NCI-H2081 treated with DMSO at 0.1 percent for 48 hours (cell line): ENCODE measurements at places on chromosomes 5 and 9.

- no peak for DNase-seq
These were observed 166.8 kb downstream of the COL23A1 start for GRCh38 chr5:178423431-178423830.

- DNase-seq: no peak
These were observed 347.3 kb upstream of the CDH6 start for GRCh38 chr5:30846171-30846570.

- no peak for DNase-seq
These were observed 218.0 kb downstream of the MAN2A1 start for GRCh38 chr5:109907731-109908130.

- peak; percentile 81 for DNase-seq
These were observed 97.9 kb upstream of the MPDZ start for GRCh38 chr9:13377171-13377925.

DNA sequence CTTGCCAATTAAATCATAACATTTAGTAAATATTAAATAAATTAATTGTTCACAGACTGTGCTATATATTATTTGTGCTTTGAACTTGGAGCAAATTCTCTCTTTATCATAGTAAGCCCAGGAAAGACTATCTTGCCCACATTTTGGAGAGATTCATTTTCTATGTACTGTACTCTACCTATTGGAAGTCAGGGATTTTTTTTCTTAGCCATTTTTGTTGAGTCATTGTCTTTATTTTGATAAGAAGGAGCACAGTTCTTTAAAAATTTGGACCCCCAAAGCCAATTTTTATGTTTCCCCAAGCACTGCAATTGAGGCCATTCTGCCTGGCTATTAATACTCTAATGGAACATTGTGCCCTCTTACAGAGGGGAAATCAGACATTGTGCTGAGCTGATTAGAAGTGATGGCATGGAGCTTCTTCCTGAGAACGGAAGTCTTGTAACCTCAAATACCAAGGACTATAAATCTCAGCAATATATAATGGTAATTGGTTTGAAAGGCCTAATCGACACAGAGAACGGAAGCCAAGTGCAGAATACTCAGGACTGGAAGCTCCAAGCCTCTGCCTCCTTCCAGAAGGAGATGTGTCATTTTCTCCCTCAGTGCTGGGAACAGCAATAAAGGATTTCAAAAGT lies 188.8 kb upstream of the PAPPA start:
- DNase-seq: no peak

GRCh38 chr5:161803-162110 lies 29.5 kb upstream of the LRRC14B start:
- DNase-seq: no peak

GRCh38 chr9:5620494-5620893 lies 8.4 kb upstream of the RIC1 start:
- no peak for DNase-seq

- DNase-seq: no peak
These were observed 68.5 kb upstream of the CACNA1B start for GRCh38 chr9:137809040-137809576.

DNA sequence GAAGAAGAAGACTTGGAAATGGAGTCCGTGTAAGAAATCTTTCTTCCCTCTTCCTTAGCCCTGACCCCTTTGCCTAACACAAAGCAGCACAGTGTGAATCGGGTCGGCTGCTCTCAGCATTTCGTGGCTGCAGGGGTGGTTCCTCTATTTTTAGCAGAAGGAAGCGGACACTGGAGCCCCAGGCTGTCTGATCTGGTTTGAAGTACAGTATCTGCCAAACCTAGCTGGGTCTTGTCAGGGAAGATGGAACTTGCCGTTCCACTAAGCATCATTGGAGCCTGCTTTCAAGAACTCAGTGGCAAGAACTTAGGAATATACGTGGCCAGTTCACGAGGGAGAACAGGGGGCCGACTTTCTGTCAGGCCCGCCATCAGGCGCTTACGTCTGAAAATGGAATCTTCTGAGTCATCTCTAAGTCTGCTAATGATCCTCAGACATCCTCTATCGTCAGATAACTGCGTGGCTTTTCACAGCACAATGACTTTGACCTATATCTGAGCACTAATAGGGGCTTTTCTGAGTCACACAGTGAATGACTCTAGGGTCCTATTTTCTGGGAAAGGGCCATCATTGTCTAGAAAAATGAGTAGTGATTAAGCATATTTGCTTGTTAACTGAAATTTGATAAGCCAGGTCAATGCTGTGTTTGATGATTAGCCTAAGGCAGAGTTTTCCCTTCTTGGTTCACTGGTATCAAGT lies 43.3 kb upstream of the NCS1 start:
- no peak for DNase-seq

- no peak for DNase-seq
These were observed 41.0 kb downstream of the ESM1 start for GRCh38 chr5:54944364-54944763.
